ENCODE measurements at places on chromosomes 7 and 10.

GRCh38 chr7:105796365-105796764 is 80.0 kb downstream of the ATXN7L1 start:
- no peak for DNase-seq

DNA sequence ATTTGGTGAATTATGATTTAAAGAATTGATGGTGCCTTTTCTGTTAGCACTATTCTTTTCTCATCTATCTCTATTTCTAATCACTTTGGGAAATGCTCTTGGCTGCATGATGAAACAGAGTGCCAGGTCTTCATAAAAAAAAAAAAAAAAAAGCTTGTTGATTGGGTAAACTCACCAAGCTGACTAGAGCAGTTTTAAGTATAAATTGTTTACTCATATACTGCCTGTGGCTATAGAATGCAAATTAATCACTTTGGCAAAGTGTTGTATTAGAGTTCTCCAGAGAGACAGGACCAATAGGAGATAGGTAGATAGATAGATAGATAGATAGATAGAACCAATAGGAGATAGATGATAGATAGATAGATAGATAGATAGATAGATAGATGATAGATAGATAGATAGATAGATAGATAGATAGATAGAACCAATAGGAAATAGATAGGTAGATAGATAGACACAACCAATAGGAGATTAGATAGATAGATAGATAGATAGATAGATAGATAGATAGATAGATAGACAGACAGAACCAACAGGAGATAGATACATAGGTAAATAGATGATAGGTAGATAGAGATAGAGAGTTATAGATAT is 20.1 kb upstream of the TBXAS1 start:
- DNase-seq, result no peak

DNA sequence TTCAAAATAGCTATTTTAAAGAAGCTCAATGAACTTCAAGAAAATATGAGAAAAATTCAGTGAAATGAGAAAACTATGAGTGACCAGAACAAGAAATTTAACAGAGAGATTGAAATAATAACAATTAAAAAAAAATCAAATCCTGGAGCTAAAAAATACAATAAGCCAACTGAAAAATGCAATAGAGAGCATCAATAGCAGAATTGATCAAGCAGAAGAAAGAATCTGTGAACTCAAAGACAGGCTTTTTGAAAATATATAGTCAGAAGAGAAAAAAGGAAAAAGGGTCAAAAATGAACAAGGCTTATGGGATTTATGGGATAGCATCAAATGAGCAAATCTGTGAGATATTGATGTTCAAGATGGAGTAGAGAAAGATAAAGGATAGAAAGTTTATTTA is 133.0 kb downstream of the OTUD1 start:
- no peak for DNase-seq

- no peak for DNase-seq
These were observed 255.1 kb downstream of the XPNPEP1 start for GRCh38 chr10:109668154-109668665.

- no peak for DNase-seq
These were observed 18.4 kb upstream of the SORCS3 start for GRCh38 chr10:104622598-104623209.

DNA sequence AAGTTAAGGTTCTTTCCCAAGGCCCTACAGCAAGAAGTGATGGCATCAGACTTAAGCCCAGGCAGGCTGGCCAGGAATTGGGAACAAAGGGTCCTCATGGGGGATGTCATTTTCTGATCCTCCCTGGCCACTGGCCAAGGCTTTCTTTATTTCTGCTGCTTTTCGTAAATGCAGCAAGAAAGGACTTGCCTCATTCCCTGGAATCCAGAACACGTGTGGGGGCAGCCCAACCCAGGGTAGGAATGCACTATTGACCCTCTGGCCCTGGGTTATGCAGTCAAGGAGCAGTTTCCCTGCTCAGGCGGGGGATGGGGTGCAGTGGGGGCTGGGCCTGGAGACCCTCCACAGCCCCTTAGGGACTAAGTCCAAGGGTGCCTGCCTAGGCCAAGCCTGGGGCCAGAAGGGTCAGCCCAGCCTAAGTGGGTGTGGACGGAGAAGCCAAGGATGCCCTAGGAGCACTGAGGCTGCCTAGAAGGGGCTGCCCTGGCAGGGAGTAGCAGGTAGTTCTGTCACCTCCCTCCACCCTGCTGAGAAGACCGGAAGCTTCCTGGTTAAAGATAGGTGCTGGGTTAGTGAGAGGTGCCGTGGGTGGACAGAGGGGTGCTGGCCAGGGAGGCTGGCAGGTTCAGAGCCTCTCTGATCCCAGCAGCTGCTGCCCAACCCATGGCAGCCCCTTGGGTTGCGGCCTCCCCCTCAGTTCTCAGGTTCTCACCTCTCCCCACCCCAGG is 179.2 kb downstream of the SH3PXD2A start:
- DNase-seq, result peak; percentile 72

DNA sequence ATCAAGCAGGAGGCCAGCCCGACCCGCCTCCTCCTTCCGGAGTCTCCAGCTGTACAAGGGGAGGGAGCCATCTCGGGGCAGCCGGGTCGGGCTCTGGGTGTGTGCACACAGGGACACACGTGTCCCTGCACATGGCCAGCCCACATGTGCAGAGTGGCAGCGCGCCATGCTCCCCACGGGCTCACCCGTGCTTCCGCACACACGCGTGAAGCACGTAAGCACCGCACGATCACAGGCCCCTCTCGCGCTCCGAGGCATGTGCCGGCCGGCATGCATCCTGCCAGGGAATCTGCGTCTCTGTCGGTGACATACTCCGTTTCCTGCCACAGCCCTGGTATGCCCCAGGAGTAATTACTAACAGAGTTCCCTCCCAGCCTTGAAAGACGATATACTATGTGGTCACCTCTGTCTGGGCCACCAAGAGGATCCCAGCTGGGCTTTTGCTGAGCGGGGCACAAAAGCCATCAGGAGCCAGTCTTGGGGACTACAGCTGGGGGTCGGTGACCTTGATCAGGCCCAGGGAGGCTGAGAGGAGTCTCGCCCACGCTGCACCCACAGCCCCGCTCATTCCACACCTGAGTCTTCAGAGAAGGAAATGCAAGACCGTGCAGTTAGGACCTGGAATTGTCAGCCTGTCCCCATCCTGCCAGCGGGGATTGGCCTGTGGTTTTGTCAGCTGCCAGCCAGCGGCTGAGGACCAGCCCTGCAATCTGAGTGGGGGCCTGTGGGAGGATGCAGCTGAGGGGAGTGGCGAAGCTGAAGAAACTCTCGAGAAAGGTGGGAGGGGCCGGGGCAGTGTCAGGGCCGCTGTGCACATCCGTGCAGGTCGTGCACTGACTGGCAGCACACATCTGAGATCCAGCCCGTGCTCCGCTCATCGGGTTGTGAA is 11.0 kb upstream of the LFNG start:
- no peak for DNase-seq

DNA sequence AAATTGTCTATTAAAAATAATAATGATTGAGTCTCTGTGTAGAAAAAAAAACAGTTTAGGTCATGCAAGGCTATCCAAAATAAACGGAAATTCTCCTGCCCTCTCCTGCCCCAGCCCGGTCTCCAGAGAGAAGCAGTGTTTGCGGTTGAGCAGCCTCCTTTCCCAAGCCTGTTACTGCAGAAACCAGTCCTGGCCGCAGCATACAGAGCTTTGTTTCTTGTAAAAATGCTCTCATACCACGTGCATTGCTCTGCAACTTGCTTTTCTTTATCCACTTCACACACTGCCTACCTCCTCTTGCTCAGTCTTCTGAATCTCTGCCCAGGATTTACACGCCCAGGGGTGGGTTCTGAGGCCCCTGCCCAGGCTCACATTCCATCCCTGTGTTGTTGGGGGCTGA is 34.4 kb upstream of the CUL1 start:
- DNase-seq, result peak; percentile 47

- no peak for DNase-seq
These were observed 14.4 kb downstream of the PIP4K2A start for GRCh38 chr10:22699976-22700375.

DNA sequence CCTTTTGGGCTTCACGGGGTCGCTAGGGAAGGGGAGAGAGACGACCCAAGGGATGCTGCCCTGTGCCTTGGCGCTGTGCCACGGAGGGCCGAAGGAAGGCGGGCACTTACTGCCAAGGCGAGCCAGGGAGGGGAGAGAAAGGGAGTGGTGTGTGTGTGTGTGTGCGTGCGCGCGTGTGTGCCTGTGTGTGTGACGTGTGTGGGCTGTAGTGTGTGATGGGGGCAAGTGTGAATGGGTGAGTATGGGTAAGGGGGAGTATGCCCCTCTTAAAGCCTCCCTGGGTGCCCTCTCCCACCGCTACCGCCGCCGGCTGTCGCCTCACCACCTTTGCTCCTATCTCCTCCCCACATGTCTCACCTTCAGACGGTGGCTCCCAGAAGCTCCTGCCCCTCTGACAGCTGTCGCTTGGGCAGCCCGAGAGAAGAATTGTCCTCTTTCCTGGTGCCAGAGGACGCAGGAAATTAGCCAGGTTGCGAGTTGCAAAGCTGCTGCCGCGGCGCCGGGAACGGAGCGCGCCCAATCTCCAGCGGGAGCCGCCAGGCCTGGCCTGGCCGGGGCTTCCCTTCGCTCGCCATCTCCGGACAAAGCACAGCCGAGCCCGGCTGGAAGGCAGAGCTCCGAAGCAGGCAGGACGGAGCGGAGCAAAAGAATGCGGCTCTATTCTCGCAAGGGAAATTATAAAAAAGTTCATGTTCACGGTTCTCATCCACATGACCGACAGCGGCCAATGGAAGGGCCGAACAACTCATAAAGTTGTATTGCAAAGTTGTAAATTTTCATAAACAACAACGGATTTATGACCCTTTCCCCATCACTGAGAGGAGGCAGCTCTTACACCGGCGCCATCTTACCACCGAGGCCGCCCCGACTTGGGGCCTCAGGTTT is at the start of gene HOXA3:
Gene HOXA3, minus strand, starts transcription at position 653 of the 885 bp plus-strand sequence. CDS start 41,943 bp downstream, outside the sequence.
- peak; percentile 90 for DNase-seq

DNA sequence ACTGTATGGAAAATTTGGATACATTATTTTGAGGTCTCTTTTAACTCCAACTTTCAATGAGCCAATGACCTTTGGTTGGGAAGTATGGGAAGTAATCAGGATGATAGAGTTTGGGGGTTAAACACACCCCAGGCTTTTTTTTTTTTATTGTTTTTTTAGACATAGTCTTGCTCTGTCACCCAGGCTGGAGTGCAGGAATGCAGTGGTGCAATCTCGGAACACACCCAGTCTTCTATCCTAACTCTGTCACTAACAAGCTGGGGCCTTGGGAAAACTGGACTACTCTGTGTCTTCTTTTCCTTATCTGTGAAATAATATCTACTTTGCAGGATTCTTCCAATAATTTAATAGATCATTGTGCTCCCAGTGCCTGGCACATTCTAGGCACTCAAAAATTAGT is 37.6 kb upstream of the AGBL3 start:
- DNase-seq, result no peak

GRCh38 chr7:157867685-157868305 is 531.0 kb downstream of the DNAJB6 start:
- no peak for DNase-seq

GRCh38 chr7:17680026-17680425 is 260.3 kb downstream of the SNX13 start:
- DNase-seq, result no peak

- peak; percentile 40 for DNase-seq
These were observed 244.2 kb downstream of the IPMK start for GRCh38 chr10:58023341-58024073.

GRCh38 chr7:138684340-138684739 is 16.8 kb downstream of the SVOPL start:
- no peak for DNase-seq

- no peak for DNase-seq
These were observed 89.2 kb upstream of the PFKP start for GRCh38 chr10:2978111-2978510.

DNA sequence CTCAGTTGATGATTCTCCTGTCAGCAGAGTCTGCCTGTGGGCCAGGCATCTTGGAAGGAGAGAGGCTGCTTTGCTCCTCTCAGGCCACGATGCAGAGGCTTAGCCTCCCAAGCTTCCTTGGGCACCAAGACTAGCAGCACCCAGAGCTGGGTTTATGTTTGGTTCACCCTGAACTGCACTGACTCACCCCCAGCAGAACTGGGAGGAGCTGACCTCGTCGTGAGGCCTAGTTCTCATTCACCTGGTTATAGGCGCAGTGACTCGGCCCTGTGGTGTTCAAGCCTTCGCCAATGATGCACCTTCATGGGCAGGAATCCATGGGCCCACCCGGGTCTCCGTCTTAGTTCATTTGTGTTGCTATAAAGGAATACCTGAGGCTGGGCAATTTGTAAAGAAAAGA is 122.0 kb upstream of the ZNF438 start:
- DNase-seq, result no peak

- DNase-seq, result no peak
These were observed 105.7 kb downstream of the GRB10 start for GRCh38 chr7:50676740-50677637.

GRCh38 chr7:138032186-138032585 is 30.3 kb upstream of the CREB3L2 start:
- DNase-seq, result no peak

DNA sequence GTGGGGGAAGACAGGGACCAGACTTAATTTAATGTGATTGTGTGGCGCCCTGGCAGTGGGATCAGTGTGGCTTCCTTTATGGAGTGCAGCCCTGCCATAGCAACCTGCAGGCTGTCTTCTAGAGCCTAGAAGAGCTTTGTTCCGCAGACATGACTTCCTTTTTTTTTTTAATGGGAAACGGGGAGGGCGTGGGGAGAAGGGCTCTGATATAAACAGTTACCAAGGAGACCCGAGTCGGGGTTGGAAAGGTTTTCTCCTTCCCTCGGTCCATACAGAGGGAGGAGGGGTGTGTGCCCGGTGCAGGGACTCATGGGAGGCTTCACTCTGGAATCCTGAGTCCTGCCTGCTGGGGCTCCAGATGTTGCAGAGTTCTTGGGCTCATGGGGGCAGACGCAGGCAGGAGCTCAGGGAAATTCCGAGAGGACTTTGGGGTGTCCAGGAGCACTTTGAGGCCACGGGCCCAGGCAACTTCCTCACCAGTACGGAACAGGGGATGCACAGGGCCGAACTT is 26.9 kb downstream of the TMEM120A start:
- DNase-seq, result peak; percentile 84

DNA sequence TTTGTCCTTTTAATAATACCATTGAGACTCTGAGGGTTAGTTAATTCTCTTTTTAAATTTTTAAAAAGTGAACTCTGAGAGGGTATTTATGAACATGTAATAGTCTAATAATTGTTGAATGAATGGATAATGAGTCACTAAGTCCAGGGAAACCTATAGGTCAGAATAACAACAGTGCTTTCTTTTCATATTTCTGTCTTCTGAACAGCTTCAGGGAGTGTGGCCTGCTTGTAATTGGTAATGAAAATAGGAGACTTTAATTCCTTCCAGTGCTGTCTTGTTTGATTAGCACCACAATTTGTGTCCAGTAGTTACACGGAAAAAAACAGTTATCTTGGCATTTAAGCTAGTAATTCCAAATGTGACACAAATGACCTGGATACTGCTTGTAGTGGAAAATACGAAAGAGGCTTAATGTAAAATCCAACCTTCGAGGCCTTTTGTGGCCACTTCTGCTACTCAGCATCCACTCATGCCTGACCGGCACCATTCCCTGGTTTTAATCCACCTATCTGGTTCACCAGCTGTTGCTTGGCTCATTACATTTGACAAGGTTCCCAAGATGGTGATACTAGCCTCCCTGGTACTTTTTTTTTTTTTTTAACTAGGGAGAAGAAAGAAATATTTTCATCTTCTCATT is 149.3 kb upstream of the IMMP2L start:
- no peak for DNase-seq

All from lung (tissue), 17 donors.